ENCODE measurements at places on chromosomes 2 and 18. TPM values are rescaled to one million over a fixed set of nuclear protein-coding genes. Genes with fewer than 3 reads are reported as not detected.

- no peak for DNase-seq
These were observed 175.0 kb downstream of the FMNL2 start for GRCh38 chr2:152509772-152510491.

Gene PUS10
- polyA plus RNA-seq = 3.0 TPM

Gene NETO1
- not detected for polyA plus RNA-seq

Gene RIT2
- polyA plus RNA-seq = not detected

DNA sequence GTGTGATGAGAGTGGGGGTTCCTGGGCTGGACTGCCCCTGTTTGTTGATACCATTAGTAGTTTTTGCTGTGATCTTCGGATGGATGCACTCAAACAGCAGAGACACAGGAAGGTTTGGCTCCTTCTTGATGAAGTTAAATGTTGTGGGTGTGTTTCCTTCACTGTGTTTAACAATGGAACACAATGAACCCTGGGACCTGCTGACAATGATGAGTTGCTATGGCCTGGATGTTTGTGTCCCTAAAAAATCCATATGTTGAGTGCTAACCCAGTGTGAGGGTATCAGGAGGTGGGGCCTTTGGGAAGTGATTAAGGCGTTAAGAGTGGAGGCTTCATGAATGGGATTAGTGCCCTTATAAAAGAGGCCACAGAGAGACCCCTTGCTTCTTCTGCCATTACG lies 237.4 kb upstream of the HS6ST1 start:
- no peak for DNase-seq

GRCh38 chr2:57075226-57075625 lies 891.4 kb downstream of the CCDC85A start:
- DNase-seq = no peak

DNA sequence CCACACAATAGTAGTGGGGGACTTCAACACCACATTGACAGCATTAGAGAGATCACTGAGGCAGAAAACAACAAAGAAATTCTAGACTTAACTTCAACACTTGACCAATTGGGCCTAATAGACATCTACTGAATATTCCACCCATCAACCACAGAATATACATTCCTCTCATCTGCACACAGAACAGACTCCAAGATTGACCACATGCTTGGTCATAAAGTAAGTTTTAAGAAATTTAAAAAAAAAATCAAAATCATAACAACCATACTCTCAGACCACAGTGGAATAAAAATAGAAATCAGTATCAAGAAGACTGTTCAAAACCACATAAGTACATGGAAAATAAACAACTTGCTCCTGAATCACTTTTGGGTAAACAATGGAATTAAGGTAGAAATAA lies 9.0 kb upstream of the FLACC1 start:
- no peak for DNase-seq

GRCh38 chr2:23658466-23658942 lies 268.4 kb downstream of the ATAD2B start:
- DNase-seq = peak; percentile 81

Gene REG1B
- polyA plus RNA-seq = 1.5 TPM

- no peak for DNase-seq
These were observed 55.6 kb downstream of the THADA start for GRCh38 chr2:43540021-43540779.

Gene SPIRE1
- 12.3 TPM for polyA plus RNA-seq

Data from kidney (tissue), 22 donors.